ENCODE measurements at places on chromosomes 2 and 18.

DNA sequence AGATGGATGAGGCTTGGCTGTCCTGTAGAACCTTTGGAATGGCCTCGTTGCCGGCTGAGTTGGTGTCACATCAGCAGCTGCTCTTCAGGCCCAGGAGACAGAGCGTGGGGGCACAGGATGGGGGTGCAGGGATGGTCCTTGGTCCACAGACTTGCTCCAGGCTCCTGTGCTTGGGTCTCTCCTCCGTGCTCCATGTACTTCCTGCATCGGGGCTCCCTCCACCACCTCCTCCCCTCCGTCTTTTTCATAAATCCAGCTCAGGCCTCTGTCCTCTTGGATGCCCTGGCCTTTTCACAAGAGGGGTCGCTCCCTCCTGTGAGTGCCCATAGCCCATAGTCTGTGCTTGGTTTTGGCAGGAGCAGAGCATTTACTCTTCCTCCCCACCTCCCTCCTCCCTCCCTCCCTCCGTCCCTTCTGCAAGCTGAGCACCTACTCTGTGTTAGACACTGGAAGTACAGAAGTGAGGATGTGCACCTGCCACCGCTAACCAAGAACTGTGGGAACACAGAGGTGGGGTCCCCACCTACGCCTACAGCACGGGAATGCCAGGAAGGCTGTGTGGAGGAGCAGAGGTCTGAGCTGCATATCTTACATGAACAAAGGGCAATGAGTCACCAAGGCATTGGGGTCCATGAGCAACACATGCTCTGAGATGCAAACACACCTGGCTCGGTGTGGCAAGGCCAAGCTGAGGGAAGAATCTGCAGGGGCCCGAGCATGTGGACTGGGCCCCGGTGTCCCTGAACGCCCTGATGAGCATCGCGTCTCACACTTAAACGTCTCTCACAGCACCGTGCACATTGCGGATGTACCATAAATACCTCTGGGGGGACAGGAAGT is 458.7 kb upstream of the HS6ST1 start:
- DNase-seq = no peak
- no peaks in the 10 kb centered on the region for H3K4me1 ChIP-seq
- no peak overlapping the region for H3K4me3 ChIP-seq
- H3K27me3 ChIP-seq = no peaks in the 10 kb centered on the region
- H3K36me3 ChIP-seq = no peaks in the 10 kb centered on the region
- no peak overlapping the region for H3K27ac ChIP-seq

DNA sequence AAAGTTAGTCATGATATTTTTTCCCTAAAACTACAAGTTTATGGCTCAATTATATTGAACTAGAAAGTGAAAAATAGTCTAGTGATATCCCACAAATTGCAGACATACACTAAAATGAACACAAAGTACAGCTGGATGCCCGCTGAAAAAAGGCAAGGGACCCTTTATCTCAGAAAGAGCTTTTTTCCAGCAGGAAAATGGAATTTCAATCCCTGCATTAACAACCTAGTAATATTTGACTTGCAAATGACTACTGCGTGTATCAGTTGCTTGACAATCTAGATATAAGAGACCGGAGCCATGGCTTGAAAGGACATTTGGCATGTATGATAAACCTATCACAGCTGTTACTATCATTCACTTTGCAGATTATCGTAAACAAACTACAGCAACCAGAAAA is 49.1 kb downstream of the LRPPRC start:
- no peaks in the 10 kb centered on the region for H3K4me1 ChIP-seq
- no peaks in the 10 kb centered on the region for H3K27me3 ChIP-seq
- H3K36me3 ChIP-seq = no peaks in the 10 kb centered on the region

GRCh38 chr18:69330385-69331005 is 70.2 kb upstream of the DOK6 start:
- no peaks in the 10 kb centered on the region for H3K36me3 ChIP-seq
- H3K4me1 ChIP-seq = no peaks in the 10 kb centered on the region
- H3K4me3 ChIP-seq = no peak overlapping the region
- H3K27ac ChIP-seq = no peak overlapping the region

DNA sequence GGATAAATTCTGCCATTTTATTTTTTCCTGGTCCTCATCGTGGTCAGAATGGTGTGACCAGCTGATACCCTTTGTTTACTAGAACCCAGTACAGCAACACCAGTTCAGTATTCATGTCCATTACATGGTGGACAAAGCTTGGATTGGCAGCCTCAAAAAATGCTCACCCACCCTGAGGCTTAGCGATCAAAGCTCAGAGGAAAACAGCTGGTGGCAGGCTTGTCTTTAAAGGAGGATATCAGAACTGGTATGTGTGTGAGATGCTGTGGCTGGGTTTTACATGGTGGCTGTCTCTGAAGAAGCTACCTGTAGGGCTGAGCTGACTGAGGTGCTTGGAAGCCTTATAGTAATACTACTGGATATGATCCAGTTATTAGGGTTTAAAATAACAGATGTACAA is 471.1 kb upstream of the MEX3C start:
- no peak overlapping the region for H3K4me3 ChIP-seq
- H3K27ac ChIP-seq = no peak overlapping the region
- no peaks in the 10 kb centered on the region for H3K4me1 ChIP-seq
- no peak for DNase-seq

GRCh38 chr18:10794771-10795170 is 268.9 kb downstream of the NAPG start:
- no peaks in the 10 kb centered on the region for H3K36me3 ChIP-seq
- H3K27ac ChIP-seq = no peak overlapping the region
- no peaks in the 10 kb centered on the region for H3K27me3 ChIP-seq
- no peaks in the 10 kb centered on the region for H3K4me1 ChIP-seq

GRCh38 chr18:33573193-33573592 is 4.8 kb upstream of the ASXL3 start:
- no peak for DNase-seq
- no peak overlapping the region for H3K27ac ChIP-seq
- no peaks in the 10 kb centered on the region for H3K27me3 ChIP-seq
- H3K4me3 ChIP-seq = no peak overlapping the region
- no peaks in the 10 kb centered on the region for H3K36me3 ChIP-seq

GRCh38 chr2:179341152-179341866 is 76.7 kb upstream of the SESTD1 start:
- no peak overlapping the region for H3K27ac ChIP-seq
- H3K4me1 ChIP-seq = no peaks in the 10 kb centered on the region
- H3K27me3 ChIP-seq = no peaks in the 10 kb centered on the region
- no peak for DNase-seq
- H3K36me3 ChIP-seq = no peaks in the 10 kb centered on the region

GRCh38 chr2:112881217-112881985 is 29.6 kb upstream of the IL37 start:
- H3K36me3 ChIP-seq = no peaks in the 10 kb centered on the region
- no peaks in the 10 kb centered on the region for H3K27me3 ChIP-seq
- H3K27ac ChIP-seq = no peak overlapping the region
- DNase-seq = no peak
- H3K4me1 ChIP-seq = no peaks in the 10 kb centered on the region

DNA sequence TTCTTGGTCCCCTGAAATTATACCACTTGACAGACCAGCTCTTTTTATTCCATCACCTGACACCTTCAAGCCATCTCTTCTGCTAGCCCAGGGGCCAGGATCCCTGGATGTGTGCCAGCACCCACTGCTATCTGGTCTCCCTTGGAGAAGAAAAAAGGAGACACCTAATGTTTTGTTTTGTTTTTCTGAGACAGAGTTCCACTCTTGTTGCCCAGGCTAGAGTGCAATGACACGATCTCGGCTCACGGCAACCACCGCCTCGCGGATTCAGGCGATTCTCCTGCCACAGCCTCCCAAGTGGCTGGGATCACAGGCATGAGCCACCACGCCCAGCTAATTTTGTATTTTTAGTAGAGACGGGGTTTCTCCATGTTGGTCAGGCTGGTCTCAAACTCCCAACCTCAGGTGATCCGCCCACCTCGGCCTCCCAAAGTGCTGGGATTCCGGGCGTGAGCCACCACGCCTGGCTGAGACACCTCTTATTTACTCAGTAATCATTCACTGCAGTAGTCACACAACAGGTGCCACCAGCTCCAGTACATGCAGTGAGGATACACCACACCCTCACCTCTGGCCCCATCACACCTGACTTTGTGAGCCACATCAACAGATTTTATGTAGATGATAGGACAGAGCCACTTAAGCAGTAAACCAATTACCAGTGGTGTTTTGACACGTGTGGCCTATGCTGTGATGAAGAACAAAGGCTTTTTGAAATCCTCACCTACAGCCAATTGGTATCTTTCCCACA is 42.8 kb upstream of the PCBP1 start:
- H3K27me3 ChIP-seq = no peaks in the 10 kb centered on the region
- no peaks in the 10 kb centered on the region for H3K36me3 ChIP-seq
- H3K4me1 ChIP-seq = no peaks in the 10 kb centered on the region
- DNase-seq = no peak
- no peak overlapping the region for H3K27ac ChIP-seq

DNA sequence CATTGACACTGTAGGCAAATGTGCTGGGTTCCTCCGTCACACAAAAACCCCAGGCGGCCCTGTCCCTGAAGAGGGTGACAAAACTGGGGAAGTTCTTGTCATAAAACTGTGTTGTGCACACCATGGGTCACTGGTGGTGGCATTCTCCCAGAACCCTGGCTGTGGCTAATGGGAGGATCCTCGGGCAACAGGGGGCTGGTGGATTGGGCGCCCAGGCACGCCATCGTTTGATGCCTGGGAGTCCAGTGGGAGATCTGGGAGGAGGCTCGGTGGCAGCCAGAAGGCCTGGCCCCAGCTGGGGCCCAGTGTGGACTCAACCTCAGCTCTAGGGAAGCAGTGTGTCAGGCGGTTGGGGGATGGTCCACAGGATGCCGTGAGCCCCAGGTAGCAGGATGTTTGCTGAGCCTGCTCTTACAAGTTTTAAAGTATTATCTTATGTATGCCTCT is 140.7 kb downstream of the ACOXL start:
- no peaks in the 10 kb centered on the region for H3K27me3 ChIP-seq
- H3K36me3 ChIP-seq = no peaks in the 10 kb centered on the region
- no peak for DNase-seq
- H3K27ac ChIP-seq = no peak overlapping the region

DNA sequence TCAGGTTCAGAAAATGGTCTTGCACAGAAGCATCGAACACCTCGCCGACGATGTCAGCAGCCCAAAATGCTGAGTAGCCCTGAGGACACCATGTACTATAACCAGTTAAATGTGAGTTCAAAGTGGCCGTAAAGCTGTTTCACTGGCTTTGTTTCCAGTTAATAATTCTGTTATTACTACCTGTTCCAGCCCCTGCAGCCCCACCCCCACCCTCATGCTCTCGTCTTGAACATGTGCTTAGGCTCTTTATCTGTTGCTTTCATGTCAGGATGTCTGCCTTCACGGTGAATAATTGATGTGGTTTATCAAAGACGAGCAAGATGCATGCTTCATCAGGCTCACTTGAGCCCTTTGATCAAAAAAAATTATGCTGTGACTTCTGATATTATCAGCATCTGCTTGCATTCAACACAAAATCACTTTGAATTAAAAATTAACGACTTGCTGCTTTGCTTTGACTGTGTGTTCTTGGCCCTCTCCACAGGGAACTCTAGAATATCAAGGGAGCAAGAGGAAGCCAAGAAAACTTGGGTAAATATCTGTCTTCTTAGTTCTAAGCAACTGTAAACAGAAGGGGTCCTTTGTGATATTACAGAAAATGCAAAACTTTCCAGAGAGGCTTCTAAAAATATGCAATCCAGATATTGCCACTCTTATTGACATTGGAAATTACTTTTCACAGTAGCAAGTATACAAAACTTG is 63.4 kb upstream of the SP5 start:
- H3K27me3 ChIP-seq = no peaks in the 10 kb centered on the region
- no peak for DNase-seq
- no peaks in the 10 kb centered on the region for H3K4me1 ChIP-seq
- H3K36me3 ChIP-seq = no peaks in the 10 kb centered on the region

DNA sequence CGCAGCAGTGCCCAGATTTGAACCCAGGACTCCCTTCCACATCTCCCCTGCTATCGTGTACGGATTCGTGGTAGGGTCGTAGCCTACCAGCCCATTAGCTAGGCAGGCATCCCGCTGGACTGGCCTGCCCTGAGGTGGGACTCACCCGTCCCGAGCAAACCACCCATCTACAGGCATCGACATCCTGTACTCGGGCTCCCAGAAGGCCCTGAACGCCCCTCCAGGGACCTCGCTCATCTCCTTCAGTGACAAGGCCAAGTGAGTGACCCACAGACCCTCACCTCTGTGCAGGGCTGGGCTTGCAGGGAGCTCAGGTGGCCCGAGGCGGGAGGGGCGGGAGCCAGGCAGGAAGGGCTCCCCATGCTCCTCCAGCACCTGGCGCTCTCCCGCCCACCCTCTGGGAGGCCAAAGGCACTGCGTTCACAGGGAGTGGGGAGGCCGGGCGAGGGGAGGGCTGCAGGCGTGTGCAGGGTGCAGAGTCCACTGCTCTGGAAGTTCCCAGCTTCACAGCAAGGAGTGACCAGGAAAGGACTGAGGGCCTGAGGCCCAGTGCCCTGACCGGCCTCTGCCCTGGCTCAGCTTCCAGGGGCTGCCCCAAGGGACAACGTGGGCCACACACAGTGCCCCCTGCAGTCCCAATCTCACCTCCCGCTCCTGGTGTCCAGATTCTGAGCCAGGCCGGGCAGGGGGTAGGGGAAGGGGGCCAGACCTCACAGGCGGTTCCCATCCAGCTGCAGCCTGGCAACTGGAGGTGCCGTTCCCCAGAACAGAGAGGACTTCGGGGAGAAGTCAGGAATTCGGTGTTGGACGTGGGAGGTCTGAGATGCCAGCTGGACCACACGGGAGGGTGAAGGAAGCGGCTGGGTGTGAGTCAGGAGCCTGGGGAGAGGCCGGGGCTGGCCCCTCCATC is 5.4 kb downstream of the AGXT start:
- no peak overlapping the region for H3K4me3 ChIP-seq
